ENCODE measurements at places on chromosomes 1 and 21. TPM values are rescaled to one million over a fixed set of nuclear protein-coding genes. Genes with fewer than 3 reads are reported as not detected.

The AQP10 gene
- not detected for polyA plus RNA-seq

The MAP1LC3C gene
- not detected for polyA plus RNA-seq

The ADGRL2 gene
- 12.3 TPM for polyA plus RNA-seq

The ESPN gene
- not detected for polyA plus RNA-seq

The ANGPTL7 gene
- polyA plus RNA-seq, result not detected

The MRPL20 gene
- polyA plus RNA-seq, result 176 TPM

The ZNF669 gene
- 2.4 TPM for polyA plus RNA-seq

The GFI1 gene
- polyA plus RNA-seq, result not detected

The SPRR2A gene
- polyA plus RNA-seq, result not detected

The RBM11 gene
- not detected for polyA plus RNA-seq

The RHEX gene
- not detected for polyA plus RNA-seq

The CYP4Z1 gene
- not detected for polyA plus RNA-seq

The APOBEC4 gene
- not detected for polyA plus RNA-seq

The LAD1 gene
- not detected for polyA plus RNA-seq

The PODN gene
- polyA plus RNA-seq, result 71.6 TPM

The TBX19 gene
- 1.1 TPM for polyA plus RNA-seq

The OR2L13 gene
- polyA plus RNA-seq, result not detected

The FCGR2B gene
- polyA plus RNA-seq, result not detected

The IGSF21 gene
- polyA plus RNA-seq, result not detected

The SLC1A7 gene
- polyA plus RNA-seq, result 0.76 TPM

The FAM163A gene
- not detected for polyA plus RNA-seq

The RAB7B gene
- 7.7 TPM for polyA plus RNA-seq

The CHRM3 gene
- polyA plus RNA-seq, result not detected

The LRRC7 gene
- polyA plus RNA-seq, result 0.66 TPM

The NSL1 gene
- 32.0 TPM for polyA plus RNA-seq

The TPTE gene
- polyA plus RNA-seq, result not detected

The CTSK gene
- 92.1 TPM for polyA plus RNA-seq

The OR2T4 gene
- not detected for polyA plus RNA-seq
